ENCODE measurements at places on chromosomes 1 and 21.

GRCh38 chr1:157773493-157774350, 3.2 kb downstream of the FCRL2 start:
- DNase-seq = no peak

GRCh38 chr1:220791956-220792355, 5.2 kb downstream of the MTARC1 start:
- DNase-seq = no peak

DNA sequence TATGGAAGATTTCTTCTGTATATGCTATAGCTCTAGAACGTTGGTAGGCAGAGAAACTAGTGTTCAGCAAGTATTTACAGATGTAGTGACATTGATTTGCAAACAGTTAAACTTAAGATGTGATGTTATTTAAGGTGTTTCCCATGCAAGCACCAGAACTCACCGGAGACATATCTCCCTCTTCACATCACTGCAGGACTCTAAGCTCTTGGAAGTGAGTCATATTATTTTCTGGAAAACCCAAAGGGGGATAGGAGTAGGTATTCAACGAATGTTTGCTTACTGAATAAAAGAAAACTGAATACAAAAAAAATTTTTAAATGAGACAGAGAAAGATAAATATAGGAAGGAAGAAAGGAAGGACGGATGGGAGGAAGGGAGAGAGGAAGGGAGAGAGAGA, 25.0 kb downstream of the RGS4 start:
- DNase-seq = no peak

GRCh38 chr1:17161137-17161740, 42.0 kb upstream of the PADI2 start:
- DNase-seq = no peak

DNA sequence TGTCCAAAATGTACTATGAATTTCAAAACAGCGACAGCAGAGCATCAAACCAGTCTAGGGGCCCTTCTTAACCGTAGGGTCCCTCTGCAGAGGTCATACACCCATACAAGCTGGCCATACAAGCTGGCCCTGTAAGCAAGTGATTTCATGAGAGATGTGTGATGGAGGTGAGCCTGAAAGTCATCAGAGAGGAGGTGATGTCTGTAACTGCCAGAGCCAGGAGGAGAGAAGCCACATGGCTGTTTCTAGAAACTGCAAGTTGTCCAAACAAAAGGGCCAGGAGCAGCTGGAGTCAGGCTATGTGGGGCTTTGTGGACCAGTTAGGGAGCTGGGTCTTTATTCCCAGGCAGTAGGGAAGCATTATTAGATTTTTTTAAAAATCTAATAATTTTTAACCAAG, 14.8 kb upstream of the SERINC2 start:
- no peak for DNase-seq

GRCh38 chr1:96722958-96723357, 1.4 kb downstream of the PTBP2 start:
- no peak for DNase-seq

GRCh38 chr21:37855271-37855646, 61.0 kb downstream of the KCNJ6 start:
- no peak for DNase-seq

DNA sequence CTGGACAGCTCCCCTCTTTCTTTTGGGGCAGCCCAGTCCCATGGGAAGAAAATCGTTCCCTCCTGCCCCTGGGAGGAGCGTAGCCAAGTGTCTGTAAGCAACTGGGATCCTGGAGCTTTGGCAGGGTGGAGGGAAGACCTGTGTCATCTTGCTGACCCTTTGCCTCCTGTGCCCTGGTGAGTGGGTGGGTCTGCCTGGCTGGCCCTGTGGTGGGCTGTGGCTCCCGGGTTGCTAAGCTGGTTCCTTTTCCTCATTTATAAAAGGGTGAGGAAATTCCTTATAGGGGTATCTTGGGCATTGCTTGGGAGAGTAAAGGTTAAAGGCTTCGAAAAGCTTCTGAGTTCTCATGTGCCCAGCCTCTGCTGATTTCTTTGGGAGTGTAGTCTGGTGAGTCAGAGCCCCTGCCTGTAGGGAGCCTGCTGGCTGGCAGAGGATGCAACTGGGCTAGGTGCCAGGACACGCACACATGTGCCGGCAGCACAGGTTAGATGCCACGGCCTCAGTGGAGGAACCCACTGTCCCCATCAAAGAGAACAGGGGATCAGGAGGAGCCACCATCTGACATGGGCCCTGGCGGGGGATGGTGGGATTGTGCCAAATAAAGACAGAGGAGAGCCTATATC, 85.2 kb downstream of the ARHGEF10L start:
- no peak for DNase-seq

- no peak for DNase-seq
These were observed 906.0 kb downstream of the ADGRL2 start for GRCh38 chr1:82706741-82707140.

Data from T-helper 1 cell (primary cell).